ENCODE measurements at places on chromosomes 3 and 15.

DNA sequence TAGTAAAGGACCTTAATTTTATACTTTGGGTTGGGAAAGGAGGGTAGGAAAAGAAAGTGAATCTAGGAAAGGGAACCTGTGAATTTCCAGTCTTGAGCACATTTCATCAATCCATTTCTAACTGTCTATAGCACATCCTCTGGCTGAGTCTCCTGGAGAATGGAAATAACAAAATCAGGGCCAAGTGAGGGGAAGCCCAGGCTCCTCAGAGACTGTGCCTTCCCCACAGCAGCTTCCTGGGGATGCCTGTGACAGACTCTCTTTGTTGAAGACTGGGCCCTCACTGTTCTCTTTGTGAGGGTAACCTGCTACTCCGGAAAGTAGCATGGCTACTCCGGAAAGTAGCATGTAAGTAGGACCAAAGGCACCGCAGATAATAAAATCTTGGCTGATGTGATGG is 22.6 kb upstream of the CSPG5 start:
- DNase-seq, result no peak

DNA sequence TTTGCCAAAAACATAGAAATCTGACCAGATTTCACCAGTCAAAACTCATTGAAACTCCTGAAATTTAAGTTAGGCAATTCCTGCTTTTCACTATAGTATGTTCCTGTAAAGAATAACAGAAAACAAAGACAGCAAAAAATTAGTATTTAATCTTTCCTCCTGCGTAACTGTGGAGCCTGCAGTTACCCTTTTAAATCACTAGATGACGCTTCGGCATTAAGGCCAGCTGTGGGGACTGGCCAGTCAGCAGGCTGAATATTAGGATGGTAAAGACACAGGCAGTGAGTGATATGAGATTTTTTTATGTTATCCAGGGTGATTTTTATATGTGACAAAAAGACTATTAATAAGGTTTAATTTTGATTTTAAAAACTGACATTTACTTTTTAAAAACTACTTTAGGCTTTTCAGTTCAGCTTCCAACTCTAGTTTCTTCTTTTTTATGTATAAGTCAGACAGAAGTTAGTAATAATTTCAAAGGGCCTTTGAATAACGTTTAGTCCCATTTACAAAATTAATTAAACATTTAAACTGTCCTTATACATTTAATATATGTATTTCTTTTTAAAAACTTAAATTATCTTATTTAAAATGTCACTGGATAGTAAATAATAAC is 165.1 kb downstream of the PPM1L start:
- DNase-seq, result peak; percentile 57

- DNase-seq, result no peak
Observed at GRCh38 chr3:104610730-104611652, 755.7 kb upstream of the ALCAM start.

DNA sequence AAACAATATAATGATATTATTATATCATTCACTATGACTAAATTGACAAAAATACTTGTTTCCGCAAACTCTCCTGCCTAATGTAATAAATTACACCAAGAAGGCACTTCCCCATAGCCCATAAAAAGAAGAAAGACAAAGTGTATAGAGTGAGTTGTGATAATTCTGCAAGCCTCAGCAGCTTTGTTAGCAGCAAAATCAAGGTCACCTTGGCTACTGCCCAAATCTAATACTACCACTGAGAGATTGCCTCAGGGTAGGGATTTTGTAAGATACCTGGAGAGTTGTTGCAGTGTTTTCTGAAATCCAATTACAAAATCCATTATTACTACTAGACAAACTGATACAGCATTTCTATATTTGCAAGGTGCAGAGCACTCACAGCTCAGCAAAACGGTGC is 503.5 kb downstream of the FGF12 start:
- peak; percentile 67 for DNase-seq

DNA sequence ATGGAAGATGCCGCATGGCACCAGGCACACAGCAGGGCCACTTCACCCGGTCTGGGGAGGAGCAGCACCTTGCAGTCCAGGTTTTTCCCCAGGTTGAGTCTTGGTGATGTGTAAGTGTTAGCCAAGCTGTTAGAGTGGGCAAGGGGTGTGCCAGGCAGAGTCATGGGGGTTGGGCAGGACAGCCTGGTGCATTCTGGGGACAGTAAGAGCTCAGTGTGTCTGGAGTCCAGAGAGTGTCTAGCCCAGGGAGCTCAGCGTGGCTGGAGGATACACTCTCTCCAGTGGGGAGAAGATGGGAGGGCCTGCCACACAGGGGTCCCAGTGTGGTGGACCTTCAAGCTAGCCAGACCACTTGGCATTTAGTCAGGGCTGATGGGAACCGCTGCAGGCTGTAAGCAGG is 87.4 kb downstream of the AAGAB start:
- no peak for DNase-seq

GRCh38 chr15:36501063-36501678 is 78.3 kb upstream of the CDIN1 start:
- DNase-seq, result peak; percentile 72

GRCh38 chr3:90036939-90037469 is 929.6 kb downstream of the EPHA3 start:
- no peak for DNase-seq

- DNase-seq, result no peak
Observed at GRCh38 chr3:50003216-50003615, 63.3 kb downstream of the RBM6 start.

GRCh38 chr3:196063049-196063448 is 18.8 kb downstream of the TFRC start:
- no peak for DNase-seq

GRCh38 chr3:23238578-23238977 is 35.5 kb downstream of the UBE2E2 start:
- DNase-seq, result no peak

DNA sequence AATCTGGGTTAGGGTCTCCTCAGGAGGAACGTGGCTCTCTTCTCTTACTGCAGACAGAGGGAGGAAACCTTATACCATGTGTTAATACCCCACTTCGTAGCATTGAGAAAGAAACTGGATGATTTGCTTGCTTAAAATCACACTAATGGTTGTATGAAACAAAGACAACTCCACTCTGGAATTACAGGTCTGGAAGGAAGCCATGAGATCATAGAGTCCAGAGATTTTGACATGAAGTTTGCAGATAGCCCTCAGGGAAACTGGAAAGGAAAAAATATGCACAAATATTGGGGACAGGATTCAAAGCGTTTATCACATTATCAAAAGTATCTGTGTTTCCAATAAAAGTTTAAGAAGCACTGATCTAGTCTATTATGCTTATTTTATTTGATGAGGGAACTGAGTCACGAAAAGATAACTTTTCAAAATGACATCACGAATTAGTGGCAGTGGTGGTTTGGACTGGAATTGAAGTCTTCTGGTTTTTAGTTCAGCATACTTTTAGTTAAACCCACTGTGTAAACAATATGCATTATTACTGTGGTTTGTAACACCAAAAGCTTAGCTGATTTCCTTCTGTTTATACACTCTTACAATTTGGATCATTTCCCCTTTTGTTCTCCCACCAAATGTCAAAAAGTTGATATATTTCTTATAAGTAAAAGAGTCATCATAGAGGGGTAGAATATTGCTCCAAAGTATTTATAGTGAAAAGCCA is 16.8 kb downstream of the FGF7 start:
- no peak for DNase-seq

DNA sequence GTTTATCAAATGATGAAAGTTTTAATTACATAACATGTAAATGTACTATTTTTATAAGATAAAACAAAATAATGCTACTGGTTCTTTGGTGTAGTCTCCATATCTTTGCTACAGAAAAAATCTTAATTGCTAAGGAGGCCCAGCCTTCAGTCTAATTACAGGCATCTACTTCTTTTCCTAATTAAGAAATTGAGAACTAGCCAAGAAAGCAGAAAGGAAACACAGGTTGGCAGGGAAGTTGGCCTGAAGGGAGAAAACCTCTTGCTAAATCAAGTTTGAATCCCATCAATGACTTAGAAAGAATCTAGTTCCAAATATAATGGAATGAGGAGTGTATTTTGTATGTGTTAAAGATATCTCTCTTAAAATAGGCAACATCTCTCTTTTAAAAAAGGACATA is 212.4 kb upstream of the ARL6 start:
- no peak for DNase-seq
